ENCODE measurements at places on chromosomes 5 and 9.

GRCh38 chr5:93164690-93165089 lies 416.3 kb downstream of the NR2F1-AS1 start:
- DNase-seq, result no peak

- no peak for DNase-seq
Observed at GRCh38 chr9:134809826-134810225, 70.8 kb upstream of the FCN2 start.

GRCh38 chr5:147669169-147669869 lies 113.2 kb downstream of the JAKMIP2 start:
- no peak for DNase-seq

GRCh38 chr5:9627541-9627940 lies 2.6 kb downstream of the TAS2R1 start:
- DNase-seq, result no peak

- peak; percentile 26 for DNase-seq
Observed at GRCh38 chr9:83622433-83622938, 457 bp upstream of the IDNK start.

DNA sequence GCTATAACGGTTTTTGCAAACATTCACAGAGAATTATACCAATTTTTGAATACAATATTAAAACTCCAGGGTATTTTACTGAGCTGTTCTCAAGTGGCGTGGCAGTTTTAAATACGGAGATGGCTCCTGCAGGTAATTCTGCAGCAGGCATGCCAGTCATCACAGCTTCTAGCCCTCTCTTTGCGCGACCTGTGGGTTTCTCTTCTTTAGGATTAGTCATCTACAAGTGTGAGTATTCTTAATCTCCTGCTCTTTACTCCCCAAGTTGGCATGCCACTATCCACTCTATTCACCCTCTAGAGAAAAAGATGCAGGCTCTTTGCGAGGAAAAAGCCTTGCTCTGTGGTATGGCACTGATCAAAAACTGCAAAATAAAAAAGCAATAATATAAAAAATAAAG lies 43.9 kb downstream of the ANKRD31 start:
- DNase-seq, result peak; percentile 16

- no peak for DNase-seq
Observed at GRCh38 chr5:122154491-122154890, 25.1 kb downstream of the ZNF474 start.

DNA sequence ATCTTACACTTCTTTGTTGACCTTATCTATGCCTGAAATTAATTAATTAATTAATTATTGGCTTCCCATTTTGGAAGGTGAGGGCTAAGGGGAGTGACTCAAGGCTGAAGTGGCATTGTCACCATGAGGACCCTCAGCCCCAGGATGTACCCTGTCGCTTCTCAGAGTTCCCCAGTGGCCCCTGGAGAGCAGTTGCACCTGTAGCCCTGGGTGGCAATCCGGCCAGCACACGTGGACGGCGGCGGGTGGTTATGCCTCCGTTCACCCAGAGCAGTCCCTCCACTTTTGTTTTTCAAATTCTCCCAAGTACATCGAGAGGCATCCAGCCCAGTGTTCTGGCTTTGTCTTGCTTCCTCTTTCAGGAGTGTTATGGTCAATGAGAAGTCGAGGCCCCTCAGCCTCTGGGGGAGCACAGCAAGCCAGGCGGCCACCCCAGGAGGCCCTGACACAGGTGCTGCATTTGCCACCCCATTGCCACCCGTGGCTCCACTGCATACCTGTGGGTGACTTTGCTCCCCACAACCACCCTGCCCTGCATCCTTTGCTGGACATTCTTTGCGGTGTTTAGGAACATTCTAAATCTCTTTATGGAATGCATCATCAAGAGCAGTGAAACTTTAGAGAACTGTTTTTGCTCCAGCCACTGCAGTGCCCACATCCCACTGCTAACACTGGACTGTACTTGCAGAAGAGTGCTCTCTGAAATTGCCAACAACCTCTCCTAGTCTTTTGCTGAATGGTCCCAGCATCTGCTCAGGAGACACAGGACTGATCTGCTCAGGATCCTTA lies 11.5 kb upstream of the IRX2 start:
- DNase-seq, result no peak

- DNase-seq, result no peak
Observed at GRCh38 chr9:83707518-83707767, 315 bp downstream of the UBQLN1 start.

- no peak for DNase-seq
Observed at GRCh38 chr5:92963800-92964199, 617.2 kb downstream of the NR2F1-AS1 start.

DNA sequence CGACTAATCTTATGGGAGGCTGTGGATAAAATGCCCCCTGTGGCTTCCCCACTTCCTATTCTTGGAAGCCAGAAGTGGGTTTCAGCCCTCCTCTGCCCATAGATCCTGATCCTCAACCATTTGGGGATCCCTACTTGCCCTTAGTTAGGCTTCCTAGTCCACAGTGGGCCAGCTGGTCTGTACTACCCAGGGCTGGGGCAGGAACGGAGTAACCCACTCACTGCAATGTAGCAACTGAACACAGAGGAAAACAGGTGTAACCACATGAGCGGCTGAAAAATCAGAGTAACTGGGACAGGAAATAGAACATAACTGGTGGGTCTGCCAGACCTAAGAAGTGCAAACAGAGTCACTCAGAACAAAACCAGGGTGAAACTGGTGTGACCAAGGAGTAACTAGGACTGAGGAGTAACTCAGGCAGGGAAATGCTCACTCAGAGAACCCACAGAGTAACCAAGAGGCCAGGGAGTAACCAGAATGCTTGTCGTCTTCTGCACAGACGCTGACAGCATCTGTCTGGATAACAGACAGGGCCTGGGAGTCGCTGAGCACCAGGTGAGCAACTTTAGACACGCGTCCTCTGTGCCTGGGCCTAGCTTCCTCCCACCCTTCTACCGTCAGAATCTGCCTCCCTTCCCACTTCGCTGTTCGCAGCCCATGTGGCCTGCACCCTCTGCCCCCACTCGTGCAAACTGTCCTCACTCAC lies 1.0 kb downstream of the AQP3 start:
- peak; percentile 35 for DNase-seq

DNA sequence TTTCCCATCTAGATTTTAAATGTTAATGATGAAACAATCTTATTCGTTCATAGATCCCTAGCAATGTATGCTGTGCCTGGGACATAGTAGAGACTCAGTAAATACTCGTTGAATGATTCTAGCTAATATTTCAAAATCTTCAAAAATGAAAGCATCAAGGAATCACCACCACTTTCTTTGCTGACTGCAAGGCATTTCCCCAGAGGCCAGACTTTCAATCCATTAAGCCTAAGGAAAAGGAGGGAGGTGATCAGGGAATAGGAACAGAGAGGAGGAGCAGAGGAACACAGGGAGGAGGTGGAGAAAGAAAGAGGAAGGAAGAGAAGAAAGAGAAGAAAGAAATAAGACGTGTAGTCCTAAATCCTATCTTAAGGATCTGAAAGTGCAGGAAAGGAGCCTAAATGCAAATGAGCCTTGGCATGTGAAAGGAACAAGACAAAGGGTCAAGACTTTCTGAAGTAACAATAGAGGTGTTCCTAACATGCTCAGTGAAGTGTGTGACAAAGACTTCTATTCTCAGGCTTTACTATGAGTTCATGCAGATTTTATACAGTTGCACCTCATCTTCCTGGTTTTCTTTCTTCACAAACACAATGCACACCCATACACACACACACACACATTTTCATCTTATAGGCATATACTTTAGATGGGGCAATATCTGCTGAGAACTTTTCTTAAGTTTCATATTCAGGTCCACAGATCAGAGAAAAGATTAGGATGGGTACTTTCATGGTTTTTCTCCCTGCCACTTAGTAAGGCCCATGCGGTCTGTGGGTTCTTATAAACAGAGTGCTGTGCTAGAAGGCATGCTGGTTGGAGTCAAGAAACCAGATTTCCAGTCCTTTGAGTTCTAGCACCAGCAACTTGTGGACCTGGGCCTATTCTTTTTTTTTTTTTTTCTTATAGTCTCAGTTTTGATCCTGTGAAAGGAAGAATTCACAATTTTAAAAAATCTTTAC lies 512.2 kb upstream of the TNC start:
- DNase-seq, result no peak

DNA sequence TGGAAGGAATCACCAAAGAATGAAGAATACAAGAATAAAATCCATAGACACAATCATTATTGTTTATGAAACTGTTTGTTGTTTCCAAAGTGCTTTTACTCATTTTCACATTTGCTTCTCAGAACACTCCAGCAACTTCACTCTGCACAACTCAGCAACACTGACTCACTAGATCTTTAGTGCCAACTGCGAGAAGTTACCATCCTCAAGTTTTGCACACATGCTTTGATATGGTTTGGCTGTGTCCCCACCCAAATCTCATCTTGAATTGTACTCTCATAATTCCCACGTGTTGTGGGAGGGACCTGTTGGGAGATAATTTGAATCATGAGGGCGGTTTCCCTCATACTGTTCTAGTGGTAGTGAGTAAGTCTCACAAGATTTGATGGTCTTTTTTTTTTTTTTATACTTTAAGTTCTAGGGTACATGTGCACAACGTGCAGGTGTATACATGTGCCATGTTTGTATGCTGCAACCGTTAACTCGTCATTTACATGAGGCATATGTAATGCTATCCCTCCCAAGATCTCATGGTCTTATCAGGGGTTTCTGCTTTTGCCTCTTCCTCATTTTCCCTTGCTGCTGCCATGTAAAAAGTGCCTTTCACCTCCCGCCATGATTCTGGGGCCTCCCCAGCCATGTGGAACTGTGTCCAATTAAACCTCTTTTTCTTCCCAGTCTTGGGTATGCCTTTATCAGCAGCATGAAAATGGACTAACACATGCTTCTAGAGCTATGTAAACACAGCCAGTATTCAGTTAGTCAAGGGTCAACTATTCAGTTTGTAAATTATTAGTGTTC lies 36.9 kb downstream of the CLINT1 start:
- DNase-seq, result no peak

GRCh38 chr9:31034311-31034710 lies 1350.1 kb upstream of the ACO1 start:
- DNase-seq, result no peak

DNA sequence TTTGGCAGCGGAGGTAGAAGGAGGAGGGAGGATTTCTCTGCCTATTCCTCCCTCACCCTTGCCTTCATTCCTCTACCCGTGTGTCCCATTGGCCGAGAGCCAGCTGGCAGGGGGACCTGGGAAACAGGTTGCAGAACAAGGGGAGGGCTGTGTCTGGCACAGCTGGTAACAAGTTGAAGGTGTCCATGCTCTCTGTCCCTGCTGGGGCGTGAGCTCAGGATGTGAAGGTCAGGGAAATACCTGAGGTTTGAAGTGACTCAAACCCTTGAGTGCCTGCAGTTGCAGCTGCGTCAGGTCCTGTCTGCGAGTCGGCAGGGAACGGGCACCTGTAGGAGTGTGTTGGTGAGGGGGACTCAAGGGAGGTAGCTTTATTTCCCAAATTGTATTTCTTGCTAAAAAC lies 16.2 kb downstream of the MIGA2 start:
- DNase-seq, result no peak

DNA sequence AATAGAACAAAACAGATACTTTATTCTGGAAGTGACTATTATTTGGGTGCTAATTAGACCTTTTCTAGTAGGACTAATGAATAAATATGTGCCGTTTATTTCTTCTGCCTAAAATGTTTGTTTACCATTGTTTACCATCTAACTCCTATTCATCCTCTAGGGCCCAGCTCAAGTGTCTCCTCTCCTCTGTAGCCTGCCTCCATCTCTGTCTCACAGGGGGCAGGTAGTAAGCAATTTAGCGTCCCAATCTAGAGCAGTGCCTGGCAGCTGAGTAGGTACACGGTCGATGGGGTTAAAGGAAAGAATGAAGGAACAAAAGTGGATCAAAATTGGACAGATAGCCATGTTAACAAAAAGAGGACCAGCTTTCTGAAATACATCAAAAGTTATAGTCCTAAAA lies 230.9 kb downstream of the SLF1 start:
- DNase-seq, result no peak

- DNase-seq, result no peak
Observed at GRCh38 chr9:31821583-31821982, 562.9 kb upstream of the ACO1 start.

DNA sequence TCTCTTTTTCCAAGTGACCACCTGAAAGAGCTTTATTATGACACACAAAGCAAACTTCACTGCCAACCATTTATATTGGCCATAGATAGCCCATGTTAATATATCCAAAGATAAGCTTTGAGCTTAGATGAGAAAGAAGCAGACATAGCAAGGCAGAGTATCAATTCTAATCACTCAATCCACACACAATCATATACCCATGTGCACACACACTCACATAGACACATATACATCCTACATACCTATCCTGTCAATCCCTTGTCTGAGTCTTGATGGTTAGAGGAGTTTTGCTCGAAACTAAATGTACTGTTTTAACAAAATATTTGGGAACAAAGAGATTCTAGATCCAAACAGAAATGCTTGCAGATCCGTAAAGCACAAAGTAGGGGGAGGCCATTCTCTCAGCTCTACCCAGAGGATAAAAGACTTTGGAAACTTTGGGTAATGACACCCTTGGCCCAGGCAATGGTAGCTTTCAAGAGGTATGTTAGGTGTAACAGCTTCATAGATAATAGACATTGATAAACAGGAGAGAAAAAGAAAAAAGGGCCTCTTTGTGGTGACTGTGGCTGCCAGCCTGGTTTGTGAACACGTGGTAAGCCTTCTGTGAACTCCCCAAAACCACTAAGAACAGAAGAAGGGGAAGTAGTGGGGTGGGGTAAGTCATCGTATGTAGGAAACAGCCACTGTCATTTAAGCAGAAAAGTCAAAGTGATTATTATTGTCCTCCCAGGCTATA lies 121.6 kb downstream of the TLR4 start:
- DNase-seq, result peak; percentile 0

- DNase-seq, result no peak
Observed at GRCh38 chr5:43348207-43348606, 35.0 kb upstream of the HMGCS1 start.

DNA sequence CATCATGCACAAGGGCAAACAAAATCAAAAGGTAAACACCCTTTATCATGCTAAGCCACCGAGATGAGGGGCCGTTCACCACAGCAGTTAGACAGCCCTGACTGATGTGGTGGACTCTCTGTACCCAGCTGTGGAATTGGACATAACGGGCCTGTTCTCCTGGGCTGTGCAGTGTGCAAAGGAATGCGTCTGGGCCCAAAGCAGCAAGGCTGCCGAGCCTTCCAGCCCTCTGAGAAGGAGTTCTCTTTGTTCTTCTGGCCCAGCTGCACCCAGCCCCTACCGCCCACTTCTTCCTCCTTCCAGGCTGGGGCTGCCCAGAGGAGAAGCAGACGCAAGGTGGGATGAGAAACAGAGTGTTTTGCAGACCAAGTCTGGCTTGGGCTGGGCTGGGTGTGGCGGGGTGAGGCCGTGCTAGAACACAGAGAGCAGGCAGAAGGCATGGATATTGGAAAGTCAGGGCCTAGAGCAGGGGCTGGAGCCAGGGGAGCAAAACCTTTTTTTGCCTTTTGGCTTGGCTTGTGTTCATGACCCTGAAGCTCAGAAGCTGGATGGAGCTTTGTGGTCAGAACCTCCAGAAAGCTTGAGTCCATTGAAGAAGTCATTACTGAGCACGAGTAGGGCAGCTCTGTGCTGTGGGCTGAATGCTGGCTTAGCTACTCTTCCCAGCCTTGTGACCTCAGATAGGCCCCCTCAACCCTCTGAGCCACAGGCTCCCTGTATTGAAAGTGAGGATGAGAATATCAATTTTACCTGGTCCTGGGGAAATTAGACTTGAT lies 49.8 kb upstream of the SH3PXD2B start:
- no peak for DNase-seq

- DNase-seq, result no peak
Observed at GRCh38 chr9:134967547-134967930, 49.8 kb upstream of the FCN1 start.
